ENCODE measurements at places on chromosomes 1 and 21.

DNA sequence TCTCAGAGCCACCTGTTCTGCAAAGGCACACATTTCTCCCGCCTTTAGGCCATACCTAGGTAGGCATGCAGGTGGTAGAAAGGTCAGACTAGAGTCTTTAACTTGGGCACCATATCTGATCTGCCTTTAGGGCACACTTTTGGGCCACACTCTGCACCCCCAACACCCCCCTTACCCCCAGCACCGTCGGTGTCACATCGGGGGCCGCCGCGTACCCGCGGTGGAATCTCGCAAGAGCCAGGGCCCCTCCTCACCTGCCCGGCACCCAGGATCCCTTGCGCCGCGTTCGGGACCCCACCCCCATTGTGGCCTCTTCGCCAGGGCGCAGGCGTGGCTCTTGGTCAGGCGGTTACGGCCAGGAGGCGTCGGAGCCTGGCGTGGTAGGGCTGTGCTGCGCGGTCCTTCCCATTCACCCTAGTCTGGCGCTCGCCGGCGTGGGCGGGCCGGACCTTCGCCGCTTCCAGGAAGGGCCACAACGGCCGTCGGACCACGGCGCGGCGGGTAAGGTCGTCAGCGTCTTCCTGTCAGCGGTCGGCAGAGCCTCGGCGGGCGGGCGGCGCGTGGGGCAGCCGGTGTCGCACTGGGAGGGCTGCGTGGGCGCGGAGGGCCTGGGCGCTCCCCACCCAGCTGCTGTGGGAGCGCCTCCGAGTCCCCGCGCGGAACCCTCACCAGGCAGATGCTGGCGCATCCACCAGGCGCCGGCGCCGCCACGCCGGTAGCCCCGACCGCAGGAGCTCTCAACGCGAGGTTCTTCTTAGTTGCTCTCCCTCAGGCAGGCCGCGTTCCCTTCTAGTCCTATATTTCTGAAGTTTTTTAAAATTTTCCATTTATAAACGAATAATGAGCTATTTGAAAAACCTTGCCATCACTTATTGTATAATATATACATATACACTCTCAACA is at the start of gene DNAH14:
DNAH14 (plus strand) TSS at position 341 of the 903 bp plus-strand sequence. CDS start 23,028 bp downstream, outside the sequence.
- H3K4me3 ChIP-seq = peak within 1 kb of the TSS; percentile 49
- DNase-seq = peak; percentile 68
- H3K36me3 ChIP-seq = no peaks in the 10 kb centered on the region
- no peaks in the 10 kb centered on the region for H3K27me3 ChIP-seq
- no peak within 1 kb of the TSS for H3K27ac ChIP-seq

GRCh38 chr21:42227909-42228708 is 9.2 kb downstream of the ABCG1 start:
- peak; percentile 97 for DNase-seq
- H3K36me3 ChIP-seq = peaks cover 4% of the 10 kb centered on the region
- no peaks in the 10 kb centered on the region for H3K27me3 ChIP-seq
- H3K27ac ChIP-seq = peak overlapping the region; percentile 67
- H3K4me1 ChIP-seq = peaks cover 47% of the 10 kb centered on the region

DNA sequence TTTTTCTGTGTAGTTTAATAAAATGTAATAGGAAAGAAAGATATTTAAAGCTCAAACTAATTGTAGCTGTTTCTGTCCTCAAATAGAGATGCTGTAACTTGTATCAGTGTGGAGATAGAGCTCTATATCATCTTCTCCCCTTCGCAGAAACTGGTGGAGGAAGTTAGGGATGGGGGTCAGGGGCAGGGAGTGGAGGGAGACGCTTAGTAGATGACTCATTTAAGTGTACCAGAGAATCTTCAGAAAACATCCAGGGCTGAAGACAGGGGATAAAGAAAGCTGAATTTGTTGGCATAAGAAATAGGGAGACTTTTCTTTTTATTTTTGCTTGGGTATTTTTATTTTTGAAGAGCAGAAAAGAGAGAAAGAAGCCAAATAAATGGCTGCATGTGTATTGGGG is 282.6 kb upstream of the DPYD start:
- H3K27ac ChIP-seq = no peak overlapping the region
- no peaks in the 10 kb centered on the region for H3K4me1 ChIP-seq
- no peaks in the 10 kb centered on the region for H3K36me3 ChIP-seq
- no peak overlapping the region for H3K4me3 ChIP-seq
- H3K27me3 ChIP-seq = no peaks in the 10 kb centered on the region
- DNase-seq = no peak

DNA sequence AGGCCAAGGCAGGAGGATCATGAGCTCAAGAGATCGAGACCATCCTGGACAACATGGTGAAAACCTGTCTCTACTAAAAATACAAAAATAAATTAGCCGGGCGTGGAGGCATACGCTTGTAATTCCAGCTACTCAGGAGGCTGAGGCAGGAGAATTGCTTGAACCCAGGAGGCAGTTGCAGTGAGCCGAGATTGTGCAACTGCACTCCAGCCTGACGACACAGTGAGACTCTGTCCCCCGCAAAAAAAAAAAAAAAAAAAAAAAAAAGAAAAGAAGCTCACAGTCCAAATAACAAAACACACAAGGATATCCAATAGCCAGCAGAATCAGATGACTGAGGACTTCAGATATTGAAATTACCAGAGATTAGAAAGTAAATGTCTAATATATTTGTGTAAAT is 11.8 kb downstream of the AHCTF1 start:
- peaks cover 44% of the 10 kb centered on the region for H3K4me1 ChIP-seq
- no peak overlapping the region for H3K27ac ChIP-seq
- DNase-seq = no peak
- no peak overlapping the region for H3K4me3 ChIP-seq

DNA sequence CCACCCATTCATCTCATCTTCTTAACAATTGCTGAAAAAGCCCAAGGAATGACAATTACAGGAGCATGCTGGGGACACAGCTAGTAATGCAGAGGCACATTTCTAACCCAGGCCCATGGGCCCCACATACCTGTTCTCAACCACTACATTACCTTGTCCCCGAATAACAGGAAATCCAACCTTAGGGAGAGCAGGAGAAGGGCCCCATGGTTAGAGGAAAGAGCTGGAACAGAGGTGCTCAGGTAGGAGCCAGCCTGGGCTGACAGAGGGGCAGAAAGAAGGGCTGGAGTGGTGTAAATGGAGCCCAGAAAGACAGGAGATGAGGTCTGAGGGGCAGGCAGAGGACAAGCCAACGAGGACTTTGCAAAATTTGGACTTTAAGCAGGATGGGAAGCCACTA is 11.4 kb upstream of the S100A8 start:
- no peaks in the 10 kb centered on the region for H3K27me3 ChIP-seq
- H3K4me3 ChIP-seq = no peak overlapping the region
- DNase-seq = no peak
- H3K27ac ChIP-seq = no peak overlapping the region
- no peaks in the 10 kb centered on the region for H3K4me1 ChIP-seq

- no peaks in the 10 kb centered on the region for H3K4me1 ChIP-seq
- H3K36me3 ChIP-seq = no peaks in the 10 kb centered on the region
- no peak for DNase-seq
- H3K27me3 ChIP-seq = no peaks in the 10 kb centered on the region
- H3K27ac ChIP-seq = no peak overlapping the region
Measured at GRCh38 chr1:30804352-30804751, 46.8 kb upstream of the LAPTM5 start.

- no peak overlapping the region for H3K4me3 ChIP-seq
- no peak for DNase-seq
- no peaks in the 10 kb centered on the region for H3K36me3 ChIP-seq
- H3K4me1 ChIP-seq = no peaks in the 10 kb centered on the region
- H3K27ac ChIP-seq = no peak overlapping the region
Measured at GRCh38 chr1:57576756-57577155, 152.9 kb upstream of the DAB1 start.

DNA sequence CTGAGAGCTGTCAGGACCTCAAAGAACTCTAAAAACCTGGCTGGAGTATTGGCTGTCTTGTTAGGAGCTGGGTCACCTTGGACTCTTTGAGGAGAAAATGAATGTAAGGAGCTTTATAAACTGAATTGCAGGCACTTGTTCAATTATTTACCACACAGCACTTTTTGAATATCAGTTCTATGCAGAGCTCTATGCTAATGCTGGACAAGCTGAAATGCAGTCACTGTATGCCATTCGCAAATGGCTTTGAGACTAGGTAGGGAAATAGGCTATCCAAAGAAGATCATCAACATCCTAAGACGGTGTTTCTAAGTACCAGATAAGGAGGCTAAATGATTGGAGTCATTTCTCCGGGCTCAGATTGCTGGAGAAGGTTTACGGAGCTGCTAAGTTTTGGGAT is 333.5 kb downstream of the SIPA1L2 start:
- DNase-seq = no peak
- no peaks in the 10 kb centered on the region for H3K4me1 ChIP-seq
- H3K27me3 ChIP-seq = no peaks in the 10 kb centered on the region
- no peak overlapping the region for H3K4me3 ChIP-seq

GRCh38 chr1:21623410-21623961 is 45.7 kb downstream of the RAP1GAP start:
- H3K4me1 ChIP-seq = no peaks in the 10 kb centered on the region
- no peak overlapping the region for H3K4me3 ChIP-seq
- H3K27me3 ChIP-seq = peaks cover 28% of the 10 kb centered on the region
- no peak for DNase-seq
- H3K27ac ChIP-seq = no peak overlapping the region
- H3K36me3 ChIP-seq = no peaks in the 10 kb centered on the region

GRCh38 chr1:103106426-103107341 is 1.6 kb downstream of the COL11A1 start:
- peak overlapping the region; percentile 36 for H3K4me3 ChIP-seq
- H3K36me3 ChIP-seq = no peaks in the 10 kb centered on the region
- H3K27ac ChIP-seq = no peak overlapping the region
- no peaks in the 10 kb centered on the region for H3K27me3 ChIP-seq

- no peaks in the 10 kb centered on the region for H3K27me3 ChIP-seq
- H3K27ac ChIP-seq = no peak overlapping the region
Measured at GRCh38 chr1:214111796-214112195, 124.0 kb downstream of the PROX1 start.

DNA sequence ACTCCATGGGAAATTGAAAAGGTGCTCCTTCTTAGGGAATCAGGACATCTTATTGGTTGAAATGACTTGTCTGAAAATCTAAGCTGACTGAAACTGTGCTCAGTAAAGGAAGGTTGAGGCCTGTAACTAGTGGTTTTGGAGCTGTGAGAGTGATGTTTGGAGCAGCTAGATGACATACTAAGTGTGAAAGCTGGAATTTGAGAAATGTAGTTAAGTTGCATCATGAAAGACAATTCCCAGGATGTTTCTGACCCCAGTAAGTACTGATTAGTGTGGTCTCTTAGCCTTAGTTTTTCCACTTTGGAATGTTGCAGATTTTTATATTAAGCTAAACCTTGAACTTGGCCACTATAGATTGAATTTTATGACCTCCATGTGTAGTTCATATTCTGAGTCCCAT is 154.9 kb downstream of the PAPPA2 start:
- no peak overlapping the region for H3K4me3 ChIP-seq
- H3K27me3 ChIP-seq = no peaks in the 10 kb centered on the region
- no peak overlapping the region for H3K27ac ChIP-seq
- no peaks in the 10 kb centered on the region for H3K4me1 ChIP-seq
- H3K36me3 ChIP-seq = no peaks in the 10 kb centered on the region

GRCh38 chr21:17699524-17700189 is 87.0 kb upstream of the BTG3 start:
- H3K4me3 ChIP-seq = no peak overlapping the region
- no peak overlapping the region for H3K27ac ChIP-seq
- H3K27me3 ChIP-seq = no peaks in the 10 kb centered on the region
- no peaks in the 10 kb centered on the region for H3K4me1 ChIP-seq

GRCh38 chr1:1136547-1137230 is 20.8 kb upstream of the C1orf159 start:
- H3K4me1 ChIP-seq = no peaks in the 10 kb centered on the region
- no peak overlapping the region for H3K4me3 ChIP-seq
- no peaks in the 10 kb centered on the region for H3K36me3 ChIP-seq
- peaks cover 7% of the 10 kb centered on the region for H3K27me3 ChIP-seq
- DNase-seq = no peak

DNA sequence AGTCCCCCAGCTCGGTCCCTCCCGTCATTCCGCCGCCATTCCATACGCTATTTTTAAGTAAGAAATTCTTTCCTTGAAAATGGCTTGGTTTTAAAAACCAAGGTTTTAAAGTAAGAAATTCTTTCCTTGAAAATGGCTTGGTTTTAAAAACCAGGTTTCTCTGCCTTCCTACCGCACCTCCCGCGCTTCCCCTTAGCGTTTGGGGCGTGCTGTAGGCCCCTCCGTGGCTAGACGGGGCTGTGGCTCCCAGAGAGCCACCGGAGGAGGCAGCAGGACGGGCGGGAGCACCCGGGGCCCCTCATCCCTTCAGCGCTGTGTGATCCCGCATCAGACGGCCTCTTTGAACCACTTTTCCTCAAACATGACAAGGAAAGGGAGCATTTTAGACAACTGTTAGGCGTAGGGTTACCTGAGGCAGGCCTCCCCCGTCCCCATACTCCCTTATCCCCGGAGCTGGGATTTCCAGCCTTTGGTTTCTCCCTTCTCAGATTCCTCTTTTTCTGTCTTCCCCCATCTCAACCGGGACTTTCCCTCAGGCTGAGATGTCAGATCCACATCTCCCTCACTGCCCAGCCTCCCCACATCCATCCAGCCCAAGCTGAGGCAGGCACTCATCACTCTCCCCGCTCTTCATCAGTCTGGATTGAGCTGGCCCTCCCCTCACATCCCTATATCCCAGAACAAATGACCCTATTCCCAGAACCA is 541 bp upstream of the CD58 start:
- H3K4me3 ChIP-seq = peak overlapping the region; percentile 78
- no peaks in the 10 kb centered on the region for H3K27me3 ChIP-seq
- peak overlapping the region; percentile 98 for H3K27ac ChIP-seq
- peaks cover 14% of the 10 kb centered on the region for H3K4me1 ChIP-seq

- no peak overlapping the region for H3K27ac ChIP-seq
- no peak for DNase-seq
- H3K4me1 ChIP-seq = no peaks in the 10 kb centered on the region
- H3K4me3 ChIP-seq = no peak overlapping the region
- H3K36me3 ChIP-seq = no peaks in the 10 kb centered on the region
Measured at GRCh38 chr1:206918076-206918475, 3.7 kb downstream of the FCMR start.

DNA sequence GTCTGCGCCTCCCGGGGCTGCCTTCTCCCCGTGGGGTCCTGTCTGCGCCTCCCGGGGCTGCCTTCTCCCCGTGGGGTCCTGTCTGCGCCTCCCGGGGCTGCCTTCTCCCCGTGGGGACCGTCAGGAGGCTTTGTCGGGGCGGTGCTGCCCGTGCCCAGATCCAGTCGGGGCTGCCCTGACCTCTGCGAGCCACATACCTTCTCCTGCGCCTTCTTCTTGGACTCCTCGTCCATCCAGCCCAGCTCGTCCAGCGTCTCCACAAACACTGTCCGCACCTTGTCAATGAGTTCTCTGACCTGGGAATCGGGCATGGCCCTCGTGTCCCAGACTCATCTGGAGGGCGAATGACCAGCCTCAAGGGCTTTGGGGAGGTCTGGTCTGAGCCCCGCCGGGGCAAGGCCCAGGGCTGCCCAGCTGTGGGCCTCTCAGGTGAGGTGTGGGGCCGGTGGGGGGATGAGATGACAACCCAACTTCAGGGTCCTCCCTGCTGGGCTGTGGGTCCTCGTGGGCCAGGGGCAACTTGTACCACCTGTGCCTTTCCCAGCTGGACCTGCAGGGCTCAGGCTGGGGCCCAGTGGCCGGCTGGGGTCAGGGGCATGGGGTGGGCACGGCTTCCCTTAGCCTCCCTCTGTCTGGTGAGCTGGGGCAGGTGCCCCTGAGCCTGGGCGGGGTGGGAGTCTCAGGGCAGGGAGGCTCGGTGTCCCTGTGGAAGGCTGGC is 9.4 kb downstream of the PRXL2B start:
- H3K36me3 ChIP-seq = no peaks in the 10 kb centered on the region
- no peak overlapping the region for H3K27ac ChIP-seq
- peak; percentile 56 for DNase-seq
- H3K4me3 ChIP-seq = no peak overlapping the region
- peaks cover 19% of the 10 kb centered on the region for H3K27me3 ChIP-seq

All from sigmoid colon (tissue), 7 donors.